ENCODE measurements at places on chromosomes 1 and 21. TPM values are rescaled to one million over a fixed set of nuclear protein-coding genes. Genes with fewer than 3 reads are reported as not detected.

Gene CD247
- polyA plus RNA-seq: 1.7 TPM

Gene DIO1
- not detected for polyA plus RNA-seq

Gene DDI2
- polyA plus RNA-seq: 4.2 TPM

Gene SEC16B
- 8.2 TPM for polyA plus RNA-seq
